ENCODE measurements at places on chromosomes 2 and 18.

- no peak for DNase-seq
Observed at GRCh38 chr2:202773301-202773973, 98.1 kb downstream of the ICA1L start.

GRCh38 chr2:151357359-151357758 lies at the start of gene TNFAIP6:
TSS of gene TNFAIP6 (plus strand) at chr2:151357592. CDS start at chr2:151357667, 75 bp downstream.
- peak; percentile 56 for DNase-seq

DNA sequence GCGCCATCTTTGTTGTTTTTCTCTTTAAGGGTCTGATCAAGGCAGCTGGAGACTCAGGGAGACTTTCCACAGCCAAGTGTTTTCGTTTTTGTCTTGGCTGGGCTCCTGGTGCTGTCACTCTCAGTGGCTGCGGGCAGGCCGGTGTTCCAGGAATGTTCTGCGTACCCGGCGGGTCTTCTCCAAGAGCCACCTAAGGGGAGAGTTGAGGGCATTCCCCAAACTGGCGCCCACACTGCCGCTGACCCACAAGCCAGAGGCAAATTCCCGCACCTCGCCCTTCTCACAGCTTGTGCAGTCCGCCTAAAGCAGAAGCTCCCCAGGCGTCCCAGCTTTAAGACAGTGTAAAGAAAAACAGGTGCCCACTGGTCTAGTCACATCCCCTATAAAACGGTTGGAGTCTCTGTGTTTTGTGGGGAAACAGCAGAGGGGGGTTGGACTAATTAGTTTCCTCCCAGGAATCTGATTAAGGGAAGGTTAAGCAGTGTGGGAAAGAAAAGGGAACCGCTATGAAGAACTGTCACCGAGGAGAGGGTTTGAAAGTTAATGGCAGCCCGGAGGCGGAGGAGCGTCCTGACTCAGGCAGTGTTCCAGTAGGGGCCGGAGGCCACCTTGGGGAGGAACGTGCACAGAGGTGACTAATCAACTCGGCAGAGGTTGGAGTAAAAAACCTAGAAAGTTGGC lies 224.5 kb downstream of the SLC4A3 start:
- DNase-seq, result peak; percentile 92

- DNase-seq, result no peak
Observed at GRCh38 chr18:12839057-12839525, 44.9 kb downstream of the PTPN2 start.

GRCh38 chr18:36028859-36029258 lies 38.5 kb downstream of the RPRD1A start:
- DNase-seq, result no peak

DNA sequence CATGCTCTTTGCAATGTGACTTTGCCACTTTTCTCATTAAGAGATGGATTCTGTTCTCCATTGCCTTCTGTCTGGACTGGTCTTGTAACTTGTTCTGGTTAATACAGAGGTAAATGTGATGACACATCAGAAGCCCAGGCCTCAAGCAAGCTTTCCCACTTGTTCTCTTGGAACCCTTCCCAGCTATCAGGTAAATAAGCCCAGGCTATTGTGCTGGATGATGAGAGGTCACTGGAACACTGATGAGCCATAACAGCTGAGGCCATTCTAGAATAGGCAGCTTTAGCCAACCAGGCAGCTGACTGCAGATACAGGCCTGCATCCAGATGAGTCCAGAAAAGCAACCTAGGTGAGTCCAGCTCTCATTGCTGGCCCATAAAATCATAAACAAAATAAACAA lies 1007.0 kb upstream of the ACVR2A start:
- peak; percentile 30 for DNase-seq

DNA sequence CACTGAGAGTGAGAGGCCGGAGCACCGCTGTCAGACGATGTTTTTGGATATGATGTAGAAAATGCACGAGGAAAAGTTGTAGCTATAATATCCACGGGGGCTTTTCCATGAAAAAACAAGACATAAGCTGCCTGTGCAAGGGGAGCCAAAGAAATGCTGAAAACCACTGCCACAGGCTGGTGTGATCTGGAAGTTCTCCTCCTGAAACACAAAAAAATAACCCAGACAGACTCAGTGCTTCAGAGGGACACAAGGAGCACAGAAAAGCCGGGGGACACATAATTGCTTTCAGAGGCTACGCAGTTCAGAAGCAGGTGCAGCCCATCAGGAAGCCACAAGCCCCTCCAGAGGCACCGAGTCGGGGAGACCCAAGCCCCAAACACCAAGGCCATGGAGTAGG lies 98.2 kb downstream of the ZNF516 start:
- DNase-seq, result no peak

DNA sequence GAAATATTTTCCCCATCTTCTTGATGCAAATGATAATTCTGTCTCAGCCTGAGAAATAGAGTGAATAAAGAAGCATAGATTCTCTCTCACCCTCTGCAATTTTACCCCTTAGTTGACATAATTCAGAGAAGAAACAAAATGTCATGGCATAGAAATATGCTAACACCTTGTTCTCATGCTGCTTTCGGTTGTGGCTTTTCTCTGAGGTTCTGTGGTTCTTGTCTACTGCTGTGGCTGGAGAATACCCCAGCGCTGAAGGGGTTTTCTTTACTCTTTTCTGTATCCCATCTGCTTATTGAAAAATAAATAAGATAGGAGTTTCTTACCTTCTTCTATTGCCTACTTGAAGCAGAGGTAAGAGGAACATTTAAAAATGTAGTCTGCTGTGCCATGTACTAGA lies 15.4 kb upstream of the RAB27B start:
- DNase-seq, result no peak

- DNase-seq, result no peak
Observed at GRCh38 chr2:236558993-236559978, 10.3 kb upstream of the ACKR3 start.

DNA sequence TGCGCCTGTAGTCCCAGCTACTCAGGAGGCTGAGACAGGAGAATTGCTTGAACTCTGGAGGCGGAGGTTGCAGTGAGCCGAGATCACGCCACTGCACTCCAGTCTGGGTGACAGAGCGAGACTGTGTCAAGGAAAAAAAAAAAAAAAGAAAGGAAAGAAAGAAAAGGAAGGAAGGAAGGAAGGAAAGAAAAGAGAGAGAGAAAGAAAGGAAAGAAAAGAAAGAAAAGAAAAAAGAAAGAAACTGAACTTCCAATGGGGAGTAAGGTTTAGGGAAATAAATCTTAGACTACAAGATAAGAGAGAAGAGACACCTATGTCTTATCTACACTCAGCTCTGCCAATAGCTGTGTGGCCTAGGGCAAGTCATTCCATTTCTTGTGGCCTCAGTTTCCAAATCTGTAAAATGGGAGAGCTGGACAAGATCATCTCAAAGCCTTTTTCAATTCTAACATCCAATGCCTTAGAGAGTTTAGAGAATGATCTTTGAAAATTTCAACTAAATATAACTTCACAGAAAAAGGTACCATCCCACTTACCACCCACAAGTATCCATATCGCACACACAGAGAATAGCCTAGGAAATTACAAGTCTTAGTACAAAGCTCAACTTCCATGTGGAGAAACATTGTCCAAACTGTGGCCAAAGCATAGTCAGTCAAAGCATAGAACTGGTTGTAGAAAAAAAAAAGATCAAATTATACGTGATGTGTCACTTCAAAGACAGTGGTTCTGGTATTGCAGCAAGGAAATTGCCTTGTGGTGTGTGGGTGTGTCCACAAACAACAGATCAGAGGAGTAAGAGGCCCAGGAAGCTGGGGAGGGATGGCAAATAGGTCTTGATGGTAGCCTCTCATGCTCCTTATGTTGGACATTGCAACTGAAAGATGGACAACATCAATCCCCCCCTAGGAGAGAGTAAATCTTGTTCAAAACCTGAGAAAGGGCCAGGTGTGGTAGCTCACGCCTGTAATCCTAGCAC lies 42.4 kb downstream of the SLC14A2 start:
- DNase-seq, result no peak

- no peak for DNase-seq
Observed at GRCh38 chr18:12451428-12451827, 43.7 kb downstream of the PRELID3A start.

- DNase-seq, result no peak
Observed at GRCh38 chr2:505941-506340, 171.3 kb downstream of the TMEM18 start.

GRCh38 chr2:179954026-179954425 lies 53.1 kb downstream of the CWC22 start:
- no peak for DNase-seq

DNA sequence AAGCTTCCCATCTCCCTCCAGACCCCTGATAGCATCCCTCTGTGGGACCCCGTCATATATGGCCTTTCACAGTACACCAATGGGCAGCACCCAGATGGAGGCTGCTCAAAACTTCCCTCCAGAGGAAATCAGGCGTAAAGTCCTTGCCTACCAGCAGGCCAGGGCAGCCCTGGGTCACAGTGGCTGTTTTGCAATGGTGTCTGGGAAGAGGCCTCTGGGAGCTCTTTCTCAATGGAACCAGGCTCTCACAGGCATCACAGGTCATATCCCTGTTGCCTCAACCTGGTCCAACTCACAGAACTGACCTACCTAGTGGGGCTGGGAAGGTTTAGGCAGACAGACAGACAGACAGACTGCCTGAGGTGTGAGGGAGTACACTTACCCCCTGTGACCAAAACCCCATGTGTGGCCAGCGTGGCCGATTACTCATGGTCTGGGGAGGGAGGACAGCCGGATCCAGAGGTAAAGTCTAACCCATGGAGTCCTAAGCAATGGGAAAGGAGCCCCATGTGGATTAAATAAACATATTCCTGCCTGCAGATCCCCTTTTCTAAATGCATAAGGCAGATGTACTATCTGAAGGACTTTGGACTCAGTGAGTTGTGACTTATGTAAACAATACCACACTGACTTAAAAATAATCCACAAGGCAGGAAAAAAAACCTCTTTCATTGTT lies 58.2 kb downstream of the BCL2L11 start:
- peak; percentile 43 for DNase-seq

DNA sequence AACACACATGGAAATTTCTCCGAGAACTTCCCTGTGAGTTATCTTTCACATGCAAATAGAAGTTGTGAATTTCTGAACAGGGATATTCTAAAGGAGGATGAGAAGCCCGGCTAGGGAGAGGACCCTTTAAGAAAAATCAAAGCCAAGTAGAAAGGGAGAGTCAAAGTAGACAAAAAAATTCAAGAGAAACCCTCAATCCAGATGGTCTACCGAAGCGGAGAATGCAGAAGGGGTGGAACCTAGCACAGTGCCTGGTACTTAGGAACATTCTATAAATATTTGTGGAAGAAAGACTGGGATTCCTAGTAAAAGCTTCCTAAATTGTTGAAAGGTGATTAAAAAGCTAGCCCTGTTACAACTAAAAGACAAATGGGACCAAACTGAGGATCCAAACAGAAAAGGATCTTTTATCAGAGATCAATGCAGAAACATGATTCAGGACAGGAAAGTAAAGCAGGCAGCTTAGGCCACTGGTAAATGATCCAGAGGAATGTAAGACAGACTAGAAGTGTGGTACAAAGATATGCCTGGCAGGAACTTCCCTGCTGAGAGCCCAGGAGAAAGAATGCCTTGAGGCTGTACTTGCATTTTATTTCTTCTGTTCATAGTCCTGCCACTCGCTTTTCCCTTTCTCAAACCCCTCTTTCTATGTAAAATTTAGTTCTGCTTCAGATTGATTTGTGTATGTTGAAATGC lies 19.5 kb upstream of the GLS start:
- peak; percentile 86 for DNase-seq

DNA sequence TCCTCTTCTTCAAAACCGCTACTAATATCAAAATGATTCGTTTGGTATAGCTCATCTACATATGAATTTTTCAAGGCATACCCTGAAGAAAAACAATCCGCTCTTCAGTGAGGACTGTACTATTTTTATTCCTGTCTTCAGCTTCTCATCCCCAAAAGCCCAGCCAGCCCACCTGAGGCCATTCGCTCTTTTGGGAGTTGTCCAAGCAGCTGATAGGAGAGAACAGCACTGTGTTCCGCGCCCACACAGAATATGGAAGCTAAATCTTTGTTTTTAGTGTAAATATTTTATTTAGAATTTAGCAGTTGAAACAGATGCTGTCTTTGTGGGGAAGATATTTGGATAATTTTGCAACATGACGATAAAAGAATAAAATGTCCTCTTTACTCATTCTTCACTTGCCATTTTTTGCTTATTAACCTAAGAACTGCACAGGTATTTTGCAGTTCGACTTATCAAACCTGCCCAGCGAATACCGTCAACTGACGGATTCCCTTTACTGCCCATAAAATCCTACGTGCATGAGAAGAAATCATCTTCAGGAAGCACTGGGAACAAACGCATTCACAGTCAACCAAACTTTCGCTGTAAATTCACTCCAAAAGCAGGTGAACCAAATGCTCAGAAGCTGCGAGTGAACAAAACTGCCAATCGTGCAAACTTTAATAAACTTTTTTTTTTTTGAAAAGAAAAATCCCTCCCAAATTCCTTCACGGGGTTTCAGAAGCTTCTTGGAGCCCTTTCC lies 3.4 kb downstream of the ZNF521 start:
- DNase-seq, result no peak

DNA sequence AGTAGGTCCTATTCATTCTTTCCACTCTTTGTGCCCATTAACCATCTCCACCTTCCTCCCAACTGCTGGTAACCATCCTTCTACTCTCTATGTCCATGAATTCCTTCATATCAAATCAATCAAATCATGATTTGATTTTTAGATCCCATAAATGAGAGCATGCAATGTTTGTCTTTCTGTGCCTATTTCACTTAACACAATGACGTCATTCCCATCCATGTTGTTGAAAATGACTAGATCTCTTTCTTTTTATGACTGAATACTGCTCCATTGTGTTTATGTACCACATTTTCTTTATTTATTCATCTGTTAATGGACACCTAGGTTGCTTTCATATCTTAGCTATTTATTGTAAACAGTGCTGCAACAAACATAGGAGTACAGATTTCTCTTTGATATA lies 827.3 kb upstream of the NRXN1 start:
- DNase-seq, result no peak

DNA sequence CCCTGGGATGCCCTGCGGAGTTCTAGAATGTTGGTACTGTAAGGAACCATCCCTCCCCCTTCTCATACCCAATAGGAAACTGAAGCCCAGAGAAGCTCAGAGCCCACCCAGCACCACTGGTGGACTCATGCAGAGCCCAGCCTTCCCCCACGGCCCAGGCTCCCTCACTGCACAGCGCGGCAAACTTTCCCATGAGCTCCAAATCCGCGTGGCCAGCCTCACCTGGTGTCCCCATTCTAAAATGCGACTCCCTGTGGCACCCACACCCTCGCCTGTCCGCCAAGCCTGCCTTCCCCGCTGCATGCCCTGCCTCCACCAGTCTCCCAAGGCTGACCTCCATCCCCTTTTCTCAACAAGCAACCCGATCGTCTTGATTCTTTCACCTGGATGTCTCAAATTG lies 51.1 kb downstream of the PTGR3 start:
- DNase-seq, result no peak

GRCh38 chr2:216670266-216671080 lies 24.9 kb downstream of the IGFBP5 start:
- DNase-seq, result no peak

GRCh38 chr2:112591413-112591812 lies 7.0 kb downstream of the CHCHD5 start:
- no peak for DNase-seq

GRCh38 chr2:218745559-218746469 lies 35.2 kb downstream of the TTLL4 start:
- peak; percentile 88 for DNase-seq
